ENCODE measurements at places on chromosomes 11 and 22.

DNA sequence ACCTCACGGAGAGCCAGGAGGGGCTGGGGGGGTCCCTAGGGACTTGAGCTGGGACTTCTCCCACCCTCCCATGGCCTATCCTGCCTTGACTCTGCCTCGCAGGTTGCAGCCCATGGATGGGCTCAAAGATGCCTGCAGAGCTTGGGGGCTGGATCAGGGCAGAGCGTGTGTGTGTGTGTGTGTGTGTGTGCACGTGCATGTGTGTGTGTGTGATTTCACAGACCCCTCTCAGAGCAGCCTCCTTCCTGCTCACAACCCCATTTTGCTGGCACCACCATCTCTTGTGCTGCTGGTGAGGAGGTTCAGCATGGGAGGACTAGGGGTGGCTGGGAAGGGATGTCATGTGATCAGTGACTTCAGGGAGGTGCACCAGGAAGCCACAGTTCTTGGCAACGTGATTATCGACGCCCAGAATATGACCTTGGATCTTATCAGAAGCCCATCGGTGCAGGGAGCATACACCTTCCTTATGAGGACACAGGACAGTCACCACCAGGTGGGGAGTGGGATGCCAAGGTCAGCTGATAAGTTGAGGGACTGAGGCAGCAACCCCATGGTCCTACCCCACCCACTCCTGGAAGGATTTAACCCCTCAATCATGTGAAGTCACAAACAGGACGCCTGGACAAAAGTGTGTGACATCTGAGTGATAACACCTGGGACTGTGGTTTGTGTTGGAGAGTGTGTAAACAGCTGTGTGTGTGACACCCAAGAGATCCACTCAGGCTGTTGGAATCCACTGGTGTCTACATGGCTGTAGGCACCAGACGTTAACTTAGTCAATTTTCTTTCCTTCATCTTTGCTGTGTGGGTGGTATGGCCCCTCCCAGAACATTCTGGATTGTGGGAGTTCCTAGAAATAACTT, 1.8 kb upstream of the NAALADL1 start:
- no peak overlapping the region for H3K27ac ChIP-seq
- no peaks in the 10 kb centered on the region for H3K36me3 ChIP-seq
- H3K4me3 ChIP-seq = no peak overlapping the region

DNA sequence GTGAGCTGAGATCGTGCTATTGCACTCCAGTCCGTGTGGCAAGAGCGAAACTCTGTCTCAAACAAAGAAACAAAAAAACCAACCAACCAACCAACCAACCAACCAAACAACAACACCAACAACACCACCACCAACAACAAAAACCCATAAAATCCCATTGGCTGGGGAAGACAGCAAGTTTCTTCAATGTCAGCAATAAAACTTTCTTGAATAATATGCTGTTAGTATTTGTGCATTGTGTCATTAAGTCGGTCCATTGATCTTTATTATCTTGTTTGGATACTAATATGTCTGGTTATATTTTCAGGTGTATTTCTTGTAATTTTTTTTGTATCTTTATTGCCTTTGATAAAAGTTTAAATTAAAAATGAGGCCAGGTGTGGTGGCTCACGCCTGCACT, 9.4 kb downstream of the GRK3 start:
- H3K27ac ChIP-seq = no peak overlapping the region
- no peaks in the 10 kb centered on the region for H3K36me3 ChIP-seq
- H3K4me3 ChIP-seq = no peak overlapping the region
- H3K4me1 ChIP-seq = no peaks in the 10 kb centered on the region

- no peaks in the 10 kb centered on the region for H3K36me3 ChIP-seq
- no peaks in the 10 kb centered on the region for H3K27me3 ChIP-seq
- peak; percentile 27 for DNase-seq
- peaks cover 5% of the 10 kb centered on the region for H3K4me1 ChIP-seq
- H3K27ac ChIP-seq = no peak overlapping the region
These were observed 6.7 kb downstream of the KCNE3 start for GRCh38 chr11:74460481-74461154.

GRCh38 chr22:29907753-29908515, 25.0 kb downstream of the MTMR3 start:
- H3K4me1 ChIP-seq = peaks cover 19% of the 10 kb centered on the region
- no peaks in the 10 kb centered on the region for H3K27me3 ChIP-seq
- H3K36me3 ChIP-seq = no peaks in the 10 kb centered on the region
- DNase-seq = peak; percentile 62
- H3K4me3 ChIP-seq = no peak overlapping the region

GRCh38 chr11:107427569-107428180, 29.9 kb downstream of the CWF19L2 start:
- H3K4me1 ChIP-seq = no peaks in the 10 kb centered on the region
- H3K27me3 ChIP-seq = no peaks in the 10 kb centered on the region
- H3K36me3 ChIP-seq = peaks cover 3% of the 10 kb centered on the region

DNA sequence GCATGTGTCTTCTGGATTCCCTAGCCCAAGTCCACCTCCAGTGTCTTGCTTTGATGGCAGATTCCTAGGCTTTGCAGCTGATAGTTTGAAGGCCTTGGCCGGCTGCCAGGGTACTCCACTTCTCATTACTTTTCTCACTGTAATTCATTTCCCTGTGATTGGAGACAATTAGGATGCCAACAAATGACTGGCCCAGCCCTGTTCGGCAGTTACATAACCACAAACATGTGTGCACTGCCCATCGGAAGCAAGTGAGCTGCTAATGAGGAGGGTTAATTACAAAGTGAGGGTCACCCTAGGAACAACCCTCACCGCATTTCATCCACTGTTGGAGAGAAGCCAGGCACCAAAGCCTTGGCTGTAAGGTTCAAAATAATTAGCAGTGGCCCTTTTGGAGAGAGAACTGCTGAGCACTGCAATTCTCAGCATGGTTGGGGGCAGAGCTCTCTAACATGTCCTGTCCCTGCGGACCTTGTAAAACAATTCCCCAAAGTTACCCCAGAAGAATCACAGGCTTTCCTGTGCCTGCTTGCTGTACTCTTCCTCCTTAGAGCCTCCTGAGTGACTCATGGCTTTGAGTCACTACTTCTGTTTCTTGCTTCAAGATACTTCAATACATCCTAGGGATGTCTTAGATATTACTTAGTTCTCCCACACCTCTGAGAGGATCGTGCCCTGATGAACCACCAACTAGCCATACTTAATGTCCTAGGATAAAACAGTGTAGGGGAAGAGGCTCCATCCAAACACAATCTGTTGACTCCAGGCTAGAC, 109.7 kb upstream of the GALNT18 start:
- no peak overlapping the region for H3K4me3 ChIP-seq
- H3K36me3 ChIP-seq = no peaks in the 10 kb centered on the region
- no peak overlapping the region for H3K27ac ChIP-seq

- no peaks in the 10 kb centered on the region for H3K27me3 ChIP-seq
- no peak for DNase-seq
- no peaks in the 10 kb centered on the region for H3K4me1 ChIP-seq
- no peaks in the 10 kb centered on the region for H3K36me3 ChIP-seq
These were observed 62.7 kb upstream of the FIBIN start for GRCh38 chr11:26931248-26931631.

GRCh38 chr22:44143105-44143474, 37.6 kb upstream of the PARVG start:
- no peaks in the 10 kb centered on the region for H3K27me3 ChIP-seq
- no peaks in the 10 kb centered on the region for H3K36me3 ChIP-seq
- no peak overlapping the region for H3K4me3 ChIP-seq
- H3K4me1 ChIP-seq = peaks cover 7% of the 10 kb centered on the region
- DNase-seq = no peak
- H3K27ac ChIP-seq = no peak overlapping the region

- H3K4me3 ChIP-seq = no peak overlapping the region
- H3K27ac ChIP-seq = no peak overlapping the region
- H3K36me3 ChIP-seq = no peaks in the 10 kb centered on the region
- no peaks in the 10 kb centered on the region for H3K4me1 ChIP-seq
- no peak for DNase-seq
These were observed 8.9 kb upstream of the GRK3 start for GRCh38 chr22:25555586-25555985.

DNA sequence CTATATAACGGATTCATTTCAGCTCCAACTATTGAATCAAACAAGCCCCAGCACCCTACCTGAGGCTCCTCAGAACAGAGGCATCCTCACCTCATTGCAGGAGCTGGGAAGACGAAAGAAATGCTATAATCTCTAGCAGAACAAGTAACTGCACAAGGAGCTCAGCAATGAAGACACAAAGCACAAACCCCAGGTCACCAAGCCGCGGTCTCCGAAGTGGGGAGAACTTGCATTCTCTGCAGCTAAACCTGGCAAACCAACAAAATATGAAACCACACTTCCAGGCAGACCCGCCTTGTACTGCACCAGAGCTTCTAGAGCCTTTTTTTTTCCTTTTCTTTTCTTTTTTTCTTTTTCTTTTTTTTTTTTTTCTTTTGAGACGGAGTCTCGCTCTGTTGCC, 21.8 kb upstream of the CD5 start:
- H3K36me3 ChIP-seq = no peaks in the 10 kb centered on the region
- H3K4me3 ChIP-seq = no peak overlapping the region
- no peak for DNase-seq

- no peaks in the 10 kb centered on the region for H3K27me3 ChIP-seq
- no peak overlapping the region for H3K4me3 ChIP-seq
- DNase-seq = no peak
- no peaks in the 10 kb centered on the region for H3K4me1 ChIP-seq
- no peak overlapping the region for H3K27ac ChIP-seq
These were observed 45.9 kb upstream of the PPP6R3 start for GRCh38 chr11:68414496-68415221.

DNA sequence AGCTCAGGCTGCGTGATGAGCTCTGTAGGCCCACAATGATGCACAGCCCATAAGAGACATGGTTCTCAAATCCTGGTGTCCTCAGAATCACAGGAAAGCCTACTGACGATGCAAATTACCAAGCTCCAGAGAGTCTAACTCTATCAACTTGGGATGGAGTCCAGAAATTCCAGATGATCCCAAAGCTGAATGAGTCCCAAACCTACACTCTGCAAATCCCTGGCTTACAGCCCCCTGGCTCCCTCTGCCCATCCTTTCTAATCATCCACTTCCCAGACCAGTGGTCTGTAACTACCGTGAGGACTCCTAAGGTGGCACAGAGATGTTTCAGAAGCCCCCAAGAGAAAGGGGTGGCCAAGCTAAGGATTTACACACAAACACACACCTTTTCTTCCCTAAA, 13.5 kb downstream of the ARFGAP2 start:
- H3K27me3 ChIP-seq = no peaks in the 10 kb centered on the region
- DNase-seq = no peak
- H3K4me3 ChIP-seq = no peak overlapping the region
- H3K27ac ChIP-seq = no peak overlapping the region
- peaks cover 3% of the 10 kb centered on the region for H3K4me1 ChIP-seq

- no peaks in the 10 kb centered on the region for H3K4me1 ChIP-seq
- no peak overlapping the region for H3K27ac ChIP-seq
- DNase-seq = no peak
- H3K4me3 ChIP-seq = no peak overlapping the region
- no peaks in the 10 kb centered on the region for H3K27me3 ChIP-seq
These were observed 301.6 kb downstream of the TBC1D22A start for GRCh38 chr22:47064016-47064415.

GRCh38 chr22:24822471-24822870, 16.5 kb downstream of the SGSM1 start:
- H3K4me1 ChIP-seq = peaks cover 6% of the 10 kb centered on the region
- no peaks in the 10 kb centered on the region for H3K27me3 ChIP-seq
- no peak overlapping the region for H3K27ac ChIP-seq
- no peak overlapping the region for H3K4me3 ChIP-seq
- no peaks in the 10 kb centered on the region for H3K36me3 ChIP-seq
- no peak for DNase-seq

DNA sequence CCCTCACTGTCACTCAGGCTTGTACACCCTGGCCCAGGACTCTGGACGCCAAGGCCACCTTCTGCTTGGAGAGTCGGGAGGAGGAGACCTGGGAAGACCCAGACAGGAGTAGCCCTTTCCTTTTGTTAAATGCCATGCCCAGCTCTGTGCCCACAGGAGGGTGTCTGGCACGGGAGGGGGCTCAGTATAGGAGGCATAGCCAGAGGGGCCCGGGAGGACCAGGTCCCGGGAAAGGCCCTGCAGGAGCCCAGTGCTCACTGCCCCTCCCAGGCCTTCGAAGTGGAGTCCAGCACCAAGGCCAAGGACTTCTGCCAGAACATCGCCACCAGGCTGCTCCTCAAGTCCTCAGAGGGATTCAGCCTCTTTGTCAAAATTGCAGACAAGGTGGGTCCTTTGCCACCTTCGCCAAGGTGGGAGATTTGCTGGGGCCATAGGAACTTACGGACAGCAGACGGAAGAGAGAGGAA, 79.0 kb downstream of the MYO7A start:
- DNase-seq = peak; percentile 35
- H3K27ac ChIP-seq = no peak overlapping the region
- no peaks in the 10 kb centered on the region for H3K27me3 ChIP-seq
- H3K4me1 ChIP-seq = no peaks in the 10 kb centered on the region
- no peak overlapping the region for H3K4me3 ChIP-seq

- DNase-seq = peak; percentile 61
- H3K27me3 ChIP-seq = no peaks in the 10 kb centered on the region
- no peaks in the 10 kb centered on the region for H3K36me3 ChIP-seq
- peak overlapping the region; percentile 49 for H3K4me3 ChIP-seq
- H3K4me1 ChIP-seq = peaks cover 3% of the 10 kb centered on the region
These were observed 650 bp downstream of the GUCY1A2 start for GRCh38 chr11:107017433-107018218.

DNA sequence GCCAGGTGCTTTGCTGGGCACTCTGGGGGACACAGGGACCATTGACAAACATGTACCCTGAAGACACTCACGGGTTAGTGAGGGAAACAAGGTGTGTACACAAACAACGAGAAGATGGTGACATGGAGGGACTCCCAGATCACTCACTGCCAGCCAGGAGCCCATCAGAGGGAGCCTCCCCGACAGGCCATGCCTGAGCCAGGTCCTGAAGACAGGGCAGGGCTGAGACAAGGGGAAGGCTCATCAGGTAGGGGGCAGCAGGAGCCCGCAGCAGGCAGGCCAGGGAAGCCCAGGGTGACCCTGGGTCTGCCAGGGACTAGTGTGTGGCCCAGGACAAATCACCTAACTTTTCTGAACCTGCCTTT, 127.9 kb downstream of the BUD13 start:
- H3K4me1 ChIP-seq = no peaks in the 10 kb centered on the region
- no peaks in the 10 kb centered on the region for H3K36me3 ChIP-seq
- no peaks in the 10 kb centered on the region for H3K27me3 ChIP-seq
- no peak overlapping the region for H3K4me3 ChIP-seq

DNA sequence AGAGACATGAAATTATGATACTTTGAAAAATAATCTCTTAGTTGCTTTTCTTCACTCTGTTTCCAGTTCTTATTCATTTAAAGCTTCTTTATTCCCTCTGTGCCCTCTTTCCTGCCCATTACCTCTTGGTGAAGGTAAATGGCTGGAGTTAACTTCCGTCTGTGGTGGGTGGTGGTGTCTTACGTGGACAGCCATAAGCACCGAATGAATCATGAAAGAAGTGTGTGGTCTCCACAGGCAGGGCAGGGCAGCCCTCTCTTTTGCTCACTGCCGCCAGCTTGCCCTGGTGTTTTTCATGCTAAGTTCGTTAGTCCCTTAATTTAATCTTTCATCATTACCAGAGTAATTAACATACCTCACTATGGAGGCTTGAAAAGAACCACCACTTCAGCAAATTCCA, 98.7 kb upstream of the SORL1-AS1 start:
- H3K27me3 ChIP-seq = no peaks in the 10 kb centered on the region
- peaks cover 3% of the 10 kb centered on the region for H3K4me1 ChIP-seq
- no peaks in the 10 kb centered on the region for H3K36me3 ChIP-seq

GRCh38 chr22:25235547-25236290, 16.3 kb downstream of the CRYBB2 start:
- no peak overlapping the region for H3K4me3 ChIP-seq
- no peaks in the 10 kb centered on the region for H3K4me1 ChIP-seq
- H3K27me3 ChIP-seq = no peaks in the 10 kb centered on the region

GRCh38 chr22:27992294-27993165, 73.5 kb upstream of the PITPNB start:
- no peaks in the 10 kb centered on the region for H3K36me3 ChIP-seq
- H3K4me3 ChIP-seq = no peak overlapping the region
- H3K27me3 ChIP-seq = no peaks in the 10 kb centered on the region

- H3K27ac ChIP-seq = no peak overlapping the region
- DNase-seq = peak; percentile 50
- H3K4me3 ChIP-seq = no peak overlapping the region
These were observed 35.1 kb downstream of the RRP8 start for GRCh38 chr11:6568191-6568918.

Data from ovary (tissue), 10 donors.